COLO829 (cell line): ENCODE measurements at places on chromosomes 13 and 19.
A peak's percentile ranks its signal among the peaks of the same experiment; 100 is the strongest.

DNA sequence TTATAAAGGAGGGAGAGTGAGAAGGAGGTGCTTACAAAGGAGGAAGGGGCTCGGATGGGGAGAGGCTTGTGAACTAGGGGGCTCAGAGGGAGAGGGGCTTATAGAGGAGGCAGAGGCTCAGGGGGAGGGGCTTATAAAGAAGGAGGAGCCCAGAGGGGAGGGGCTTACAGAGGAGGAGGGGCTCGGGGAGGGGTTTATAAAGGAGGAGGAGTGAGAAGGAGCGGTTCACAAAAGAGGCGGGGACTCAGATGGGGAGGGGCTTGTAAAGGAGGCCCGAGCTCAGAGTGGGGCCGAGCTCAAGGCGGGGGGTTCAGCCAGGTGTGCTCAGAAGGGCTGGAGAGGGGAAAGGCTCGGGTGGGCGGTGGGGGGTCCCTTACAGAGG, 500 bp downstream of the SMIM24 start:
- DNase-seq = peak; percentile 61

- DNase-seq = no peak
Observed at GRCh38 chr13:77384999-77385398, 58.1 kb upstream of the MYCBP2 start.

DNA sequence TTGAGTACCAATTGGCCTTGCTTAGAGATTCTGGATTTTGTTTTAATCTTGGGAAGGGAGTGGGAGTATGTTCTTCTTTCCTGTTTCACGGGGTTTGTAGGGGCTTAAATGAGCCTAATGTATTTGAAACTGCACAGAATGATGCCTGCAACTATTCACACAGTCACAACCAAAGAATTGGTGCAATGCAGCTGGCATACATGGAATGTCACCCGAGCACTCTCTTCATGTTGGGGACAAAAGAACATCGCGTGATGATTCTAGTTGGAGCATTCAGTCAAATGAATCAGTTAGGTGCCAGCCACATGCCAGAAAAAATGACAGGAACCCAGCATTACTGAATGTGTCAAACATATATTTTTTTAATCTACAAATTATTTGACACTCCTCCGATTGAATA, 22.1 kb downstream of the STARD13 start:
- no peak for DNase-seq

DNA sequence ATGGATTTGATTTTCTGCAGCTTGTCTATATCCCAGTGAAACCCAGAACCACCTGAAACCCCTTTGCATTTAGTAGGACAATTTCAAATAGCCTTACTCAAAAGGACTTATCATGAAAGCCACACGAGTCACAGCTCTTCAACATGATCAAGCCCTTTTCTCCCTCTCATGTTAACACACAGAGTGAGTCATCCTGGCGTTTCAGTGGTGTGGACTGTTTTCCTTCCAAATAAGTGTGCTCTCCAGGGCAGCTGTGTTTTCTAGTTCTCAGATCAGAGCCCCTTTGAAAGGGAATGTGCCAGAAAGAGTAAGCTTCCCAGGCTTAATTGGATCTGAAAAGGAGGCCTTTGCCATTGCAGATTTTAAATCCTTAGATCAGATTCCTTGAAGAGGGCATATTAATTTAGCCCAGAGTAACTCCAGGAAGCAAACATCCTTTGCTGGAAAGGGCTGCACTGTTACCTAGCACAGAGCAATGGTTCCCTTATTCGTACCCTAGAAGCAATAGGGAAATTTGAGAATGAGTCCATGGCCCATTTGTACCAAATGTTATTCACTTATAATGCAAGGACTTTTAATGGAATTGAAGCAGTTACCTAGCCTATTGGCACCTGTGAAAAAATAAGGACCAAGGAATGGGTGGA, 51.3 kb downstream of the ERICH6B start:
- DNase-seq = peak; percentile 28

DNA sequence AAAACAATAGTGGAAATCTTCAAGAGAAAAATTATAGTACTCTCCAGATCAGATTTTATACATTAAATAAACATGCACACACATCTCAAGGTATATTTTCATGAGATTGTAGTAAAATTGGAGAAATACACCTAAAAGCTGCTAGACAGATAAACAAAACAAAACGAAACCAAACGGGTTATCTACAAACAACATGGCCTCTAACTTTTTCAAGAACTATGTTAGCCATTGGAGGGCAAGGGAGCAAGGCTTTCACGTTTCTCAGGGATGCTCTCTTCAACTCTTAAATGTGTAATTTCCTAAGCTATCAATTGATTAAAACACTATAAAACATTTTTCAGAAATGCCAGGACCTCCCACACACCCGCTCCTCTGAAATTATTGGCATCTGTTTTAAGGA, 1262.4 kb upstream of the PCDH20 start:
- no peak for DNase-seq

DNA sequence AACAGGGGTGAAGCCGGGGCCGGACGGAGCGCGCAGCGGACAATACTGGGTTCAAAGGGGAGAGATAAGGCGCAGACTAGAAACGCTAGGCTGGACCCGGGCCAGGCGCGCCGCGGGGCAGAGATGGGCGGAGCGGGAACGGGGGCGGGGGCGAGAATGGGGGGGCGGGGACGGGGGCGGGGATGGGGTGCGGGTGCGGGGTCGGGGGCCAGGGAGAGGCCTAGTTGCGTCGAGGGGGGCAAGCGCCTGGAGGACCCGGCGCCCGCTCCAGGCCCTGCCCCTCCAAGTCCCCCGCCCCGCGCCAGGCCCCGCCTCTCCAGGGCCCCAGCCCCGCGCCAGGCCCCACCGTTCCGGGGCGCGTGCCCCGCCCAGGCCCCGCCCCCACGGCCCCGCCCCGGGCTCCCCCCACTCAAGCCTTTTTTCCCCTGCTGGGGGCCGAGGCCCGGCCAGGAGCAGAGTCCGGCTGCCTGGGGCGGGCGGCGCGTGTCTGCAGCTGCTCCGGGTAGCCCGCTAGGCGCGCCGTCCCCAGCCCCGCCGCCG, at the start of gene CERS4:
Gene CERS4 (plus strand): TSS at position 449 of the 540 bp plus-strand sequence. CDS start 41,707 bp downstream, outside the sequence.
- peak; percentile 79 for DNase-seq

DNA sequence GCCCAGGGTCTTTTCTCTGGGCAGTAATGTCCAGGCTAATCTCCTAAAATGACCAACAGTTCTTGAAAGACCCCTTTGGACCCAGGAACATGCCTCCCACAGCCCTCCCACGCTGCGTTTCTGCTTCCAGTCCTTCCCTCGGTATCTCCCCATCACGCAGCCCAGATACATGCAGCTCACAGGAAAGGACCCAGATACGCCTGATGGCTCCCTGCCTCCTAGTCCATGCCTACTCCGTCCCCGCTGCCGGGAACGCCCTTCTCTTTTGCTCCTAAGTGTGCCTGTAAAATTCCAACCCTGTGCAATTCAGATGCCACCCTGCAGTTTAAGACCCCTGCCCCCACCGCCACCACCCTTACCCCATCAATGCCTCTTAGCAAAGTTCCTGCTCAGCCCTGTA, 778 bp downstream of the MUC16 start:
- no peak for DNase-seq

DNA sequence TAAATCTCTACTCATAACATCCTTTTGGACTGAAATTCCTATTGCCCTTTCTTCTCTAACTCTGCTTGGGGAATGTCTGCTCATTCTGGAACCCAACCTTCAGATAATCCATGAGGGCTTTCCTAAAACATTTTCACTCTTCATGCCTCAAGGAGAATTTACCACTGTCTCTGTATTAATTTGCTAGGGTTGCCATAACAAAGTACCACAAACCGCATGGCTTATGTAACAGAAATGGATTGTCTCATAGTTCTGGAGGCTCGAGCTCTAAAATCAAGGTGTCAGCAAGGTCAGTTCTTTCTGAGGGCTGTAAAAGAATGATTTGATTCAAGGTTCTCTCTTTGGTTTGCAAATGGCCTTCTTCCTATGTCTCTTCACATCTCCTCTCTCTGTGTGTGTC, 209.7 kb downstream of the LACC1 start:
- DNase-seq = no peak

DNA sequence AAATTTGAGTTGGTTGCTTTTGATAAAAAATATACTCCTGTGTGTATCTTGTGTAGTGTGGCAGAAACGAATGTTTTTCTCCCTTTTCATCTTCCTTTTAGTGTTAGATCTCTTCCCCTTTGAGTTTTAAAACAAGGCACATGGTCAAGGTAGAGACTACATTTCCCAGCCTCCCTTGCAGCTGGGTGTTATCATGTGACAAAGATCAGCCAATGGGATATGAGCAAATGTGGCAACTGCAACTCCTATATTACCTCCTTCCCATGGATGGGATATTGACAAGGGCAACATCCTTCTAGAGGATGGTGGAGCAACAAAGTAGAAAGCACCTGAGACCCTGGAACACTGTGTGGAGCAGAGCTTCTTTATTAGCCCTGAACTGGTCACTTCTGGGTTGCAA, 42.4 kb downstream of the ADGRE3 start:
- DNase-seq = peak; percentile 64

DNA sequence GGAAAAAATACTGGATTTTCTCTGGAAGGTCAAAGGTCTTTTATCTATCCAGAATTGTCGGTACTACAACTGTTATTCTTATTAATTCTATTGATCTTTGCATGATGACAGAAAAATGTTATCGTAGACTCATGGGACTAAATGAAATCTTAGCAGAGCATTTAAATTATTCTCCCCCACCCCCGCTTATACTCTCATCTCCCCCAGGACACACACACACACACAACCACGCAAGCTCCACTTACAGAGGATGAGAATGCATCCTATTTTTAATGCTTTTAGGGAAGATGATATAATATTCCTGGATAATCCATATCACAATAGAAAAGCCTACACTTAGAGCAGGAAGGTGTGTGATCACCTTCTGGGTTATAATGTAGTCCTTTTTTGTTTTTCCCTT, 91.9 kb upstream of the STARD13 start:
- DNase-seq = no peak

DNA sequence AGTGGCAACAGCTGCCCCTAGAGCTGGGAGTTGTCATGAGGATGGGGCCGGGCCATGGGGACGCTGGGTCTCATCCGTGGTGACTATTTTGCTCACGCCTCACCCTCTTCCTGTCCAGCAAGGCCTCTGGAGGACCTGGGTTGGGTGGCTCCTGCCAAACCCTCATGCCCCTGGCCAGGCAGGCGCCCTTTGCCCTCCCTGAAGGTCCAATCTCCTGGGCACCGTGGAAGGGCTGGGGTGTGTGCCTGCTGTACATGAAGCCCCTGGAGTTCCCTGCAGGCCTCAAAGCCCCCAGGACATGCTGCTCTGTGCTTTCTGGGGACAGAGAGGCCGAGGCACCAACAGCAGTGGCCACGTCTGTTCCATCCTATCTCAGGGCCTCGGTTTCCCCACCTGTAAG, 13.8 kb downstream of the LRP3 start:
- no peak for DNase-seq

DNA sequence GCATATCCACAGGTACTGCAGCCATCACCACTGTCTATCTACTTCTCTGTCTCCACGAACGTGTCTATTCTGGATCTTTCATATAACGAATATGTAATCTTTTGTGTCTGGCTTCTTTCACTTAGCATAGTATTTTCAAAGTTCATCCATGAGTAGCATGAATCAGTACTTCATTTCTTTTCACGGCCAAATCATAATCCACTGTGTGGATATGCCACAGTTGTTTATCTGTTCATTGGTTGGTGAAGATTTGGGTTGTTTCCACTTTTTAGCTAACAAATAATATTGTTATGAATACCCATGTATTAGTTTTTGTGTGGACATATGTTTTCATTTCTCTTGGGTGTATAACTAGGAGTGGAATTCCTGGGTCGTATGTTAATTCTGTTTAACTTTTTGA, 14.4 kb downstream of the RGCC start:
- DNase-seq = no peak
